Activated CD4-positive, alpha-beta T cell treated with anti-CD3 and anti-CD28 coated beads for 24 hours (primary cell): ENCODE measurements at places on chromosomes 16 and 17.

GRCh38 chr17:68782789-68783188 lies 172.4 kb downstream of the ABCA8 start:
- no peak for DNase-seq

- no peak for DNase-seq
These were observed 9.3 kb upstream of the CNP start for GRCh38 chr17:41957031-41957868.

- no peak for DNase-seq
These were observed 12.4 kb downstream of the SNTB2 start for GRCh38 chr16:69199382-69199781.

- no peak for DNase-seq
These were observed 32.9 kb upstream of the FBXO47 start for GRCh38 chr17:39000021-39000601.

GRCh38 chr17:50763716-50764475 lies 3.4 kb downstream of the ANKRD40CL start:
- DNase-seq, result no peak

- peak; percentile 43 for DNase-seq
These were observed 689 bp upstream of the TBC1D24 start for GRCh38 chr16:2473999-2474876.

- no peak for DNase-seq
These were observed 22.8 kb downstream of the GLG1 start for GRCh38 chr16:74583926-74584666.

DNA sequence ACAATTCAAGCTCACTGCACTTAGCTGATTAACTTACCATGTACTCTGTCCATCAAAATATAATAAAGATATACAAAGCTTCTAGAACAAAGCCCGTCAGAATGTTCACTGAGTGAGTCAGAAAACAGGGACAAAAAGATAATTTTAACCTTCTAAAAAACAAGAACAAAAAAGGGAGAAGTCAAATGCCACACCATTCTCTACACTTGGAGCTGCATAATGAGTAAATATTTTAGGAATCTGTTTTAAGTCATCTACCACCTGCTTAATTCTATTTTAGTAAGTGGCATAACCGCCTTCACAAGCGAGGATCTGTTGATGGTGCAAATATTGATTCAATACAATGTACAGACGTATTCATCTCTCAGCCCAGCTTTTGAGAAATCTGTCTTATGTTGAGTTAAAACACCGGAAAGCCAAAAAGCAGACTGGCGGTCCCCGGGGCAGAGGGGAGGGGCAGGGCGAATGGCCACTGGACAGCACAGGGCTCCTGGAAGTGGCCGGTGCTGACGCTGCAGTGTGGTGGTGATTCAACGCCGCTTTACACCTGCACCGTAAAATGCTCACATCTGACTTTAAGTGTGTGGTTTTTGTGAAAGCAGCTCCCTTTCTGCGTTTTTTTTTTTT lies 20.1 kb downstream of the RAB40B start:
- no peak for DNase-seq

GRCh38 chr16:23510164-23510914 lies at the start of gene GGA2:
Gene GGA2, minus strand, starts transcription at chr16:23510494. Its CDS starts 83 bp downstream, at chr16:23510411.
- DNase-seq, result peak; percentile 73

- DNase-seq, result no peak
These were observed 94.5 kb upstream of the WSCD1 start for GRCh38 chr17:5975661-5976060.

DNA sequence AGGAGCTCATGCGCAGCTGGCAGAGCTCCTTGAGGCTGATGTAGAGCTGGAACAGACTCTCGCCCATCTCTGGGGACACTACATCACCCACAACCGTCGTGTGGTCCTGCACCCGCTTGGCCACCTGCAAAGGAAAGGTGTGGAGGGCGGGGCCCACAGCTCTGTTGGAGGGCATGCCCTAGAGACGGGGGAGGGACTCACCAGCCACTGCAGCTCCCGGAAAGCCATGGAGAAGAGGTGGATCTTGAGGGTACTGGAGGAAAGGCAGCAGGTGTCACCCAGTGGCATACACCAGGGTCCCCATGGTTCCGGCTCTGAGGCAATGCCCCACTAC lies 8.6 kb downstream of the UNC13D start:
- DNase-seq, result no peak

DNA sequence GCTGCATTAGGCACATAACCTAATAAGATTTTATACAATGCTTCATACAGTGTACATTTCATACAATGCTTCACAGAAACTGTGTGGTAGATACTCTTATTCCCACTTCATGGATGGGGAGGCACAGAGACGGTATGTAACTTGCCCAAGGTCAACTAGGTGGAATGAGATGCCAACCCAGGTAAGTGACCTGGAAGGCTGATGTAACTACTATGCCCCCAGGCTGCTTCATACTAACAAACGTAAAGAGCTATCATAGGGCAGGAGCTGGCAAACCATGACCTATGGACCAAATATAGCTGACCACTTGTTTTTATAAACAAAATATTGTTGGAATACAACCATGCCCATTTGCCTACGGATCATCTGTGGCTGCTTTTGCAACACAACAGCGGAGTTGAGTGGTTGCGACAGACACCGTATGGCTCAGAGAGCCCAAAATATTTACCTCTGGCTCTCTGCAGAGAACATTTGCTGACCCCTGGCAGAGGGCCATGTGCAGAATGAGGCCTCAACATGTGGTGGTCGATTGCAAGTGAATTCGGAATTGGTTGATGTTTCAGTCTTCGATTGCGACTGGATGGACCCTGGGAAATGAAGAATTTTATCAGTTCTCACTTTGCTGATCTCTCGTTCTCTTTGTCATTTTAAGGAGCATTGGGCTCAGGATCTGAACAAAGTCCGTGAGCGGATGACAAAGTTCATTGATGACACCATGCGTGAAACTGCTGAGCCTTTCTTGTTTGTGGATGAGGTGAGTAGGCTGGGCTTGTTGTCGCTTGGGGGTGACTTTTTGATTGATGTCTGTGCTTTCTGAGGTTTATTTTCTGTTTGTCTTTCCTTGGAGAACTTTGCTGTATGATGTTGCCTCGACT lies 109.7 kb downstream of the PLCG2 start:
- no peak for DNase-seq

DNA sequence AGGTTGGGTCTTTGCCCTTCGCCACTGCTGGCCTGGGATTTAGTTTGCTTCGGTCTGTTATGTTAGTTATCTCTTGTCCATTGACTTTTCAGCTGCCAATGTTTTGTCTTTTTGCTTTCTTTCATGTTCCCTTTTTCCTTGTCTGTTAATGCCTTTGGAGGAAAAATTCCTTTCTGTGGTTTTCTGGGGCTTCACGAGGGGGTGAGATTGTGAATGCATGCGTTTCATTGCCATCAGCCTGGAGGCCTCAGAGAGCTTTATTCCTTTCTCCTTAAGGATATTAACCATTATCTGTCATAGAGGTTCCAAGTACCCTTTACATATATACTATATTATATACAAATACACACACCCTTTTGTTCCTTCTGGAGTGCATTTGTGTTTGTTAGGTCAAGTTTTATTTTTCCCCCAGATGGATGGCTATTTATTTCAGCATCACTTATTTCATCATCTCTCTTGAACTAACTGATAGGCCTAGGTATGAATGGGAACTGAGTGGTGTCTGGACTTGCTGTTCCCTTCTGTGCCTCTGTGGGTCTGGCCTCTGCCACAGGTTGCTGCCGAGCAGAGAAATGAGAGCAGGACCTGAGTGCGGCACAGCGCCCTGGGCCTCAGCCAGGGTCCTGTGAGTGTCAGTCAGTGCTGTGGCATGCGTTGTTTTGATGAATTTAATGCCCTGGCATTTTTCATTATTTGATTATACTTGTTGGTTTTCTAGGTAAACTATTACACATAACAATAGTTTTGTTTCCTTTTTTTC lies 193.4 kb downstream of the LGALS9B start:
- DNase-seq, result no peak

- DNase-seq, result no peak
These were observed 10.9 kb upstream of the ZFHX3 start for GRCh38 chr16:73058616-73059409.

GRCh38 chr17:72258711-72259110 lies 137.9 kb downstream of the SOX9 start:
- DNase-seq, result no peak

DNA sequence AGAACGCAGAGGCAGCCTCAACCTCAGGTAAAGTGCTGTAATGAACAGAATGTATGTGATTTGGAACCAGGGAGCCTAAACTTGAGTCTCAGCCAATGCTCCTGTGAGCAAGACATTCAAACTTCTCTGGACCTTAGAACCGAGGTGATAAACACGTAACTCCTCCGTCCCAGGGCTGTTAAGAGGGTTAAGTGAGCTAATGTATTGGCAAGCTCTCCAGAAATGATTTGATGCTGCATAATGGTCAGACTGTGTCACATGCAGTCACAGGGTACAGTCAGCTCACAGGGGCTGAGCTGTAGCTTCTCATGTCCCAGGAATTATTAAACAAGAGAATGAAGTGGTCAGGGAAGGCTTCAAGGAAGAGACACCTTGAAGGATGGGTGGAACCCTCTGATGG lies 10.0 kb upstream of the SLC4A1 start:
- DNase-seq, result no peak

GRCh38 chr16:49324703-49325102 lies 43.1 kb upstream of the CBLN1 start:
- DNase-seq, result no peak

GRCh38 chr16:60611844-60612243 lies 1424.4 kb downstream of the CDH8 start:
- no peak for DNase-seq

DNA sequence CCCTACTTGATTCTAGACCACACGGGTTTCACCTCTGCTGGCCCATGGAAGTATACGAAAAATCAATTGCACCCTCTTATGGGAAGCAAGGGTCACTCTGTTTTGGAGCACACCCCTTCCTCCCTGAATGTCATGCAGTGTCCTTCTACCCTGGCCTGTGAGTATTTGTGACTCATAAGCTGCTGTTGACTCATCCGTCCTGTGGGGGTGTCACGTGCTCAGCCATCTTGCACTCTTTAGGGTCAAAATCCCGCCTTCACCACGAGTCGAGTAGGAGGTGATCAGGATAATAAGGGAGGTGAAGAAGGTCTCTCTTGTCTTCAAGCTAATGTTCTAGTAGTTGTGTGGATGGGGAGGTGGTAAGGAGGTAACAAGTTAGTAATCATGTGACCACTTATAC lies 341.0 kb upstream of the EEF2KMT start:
- DNase-seq, result no peak

- DNase-seq, result no peak
These were observed 40.1 kb downstream of the PRMT7 start for GRCh38 chr16:68350813-68351350.

DNA sequence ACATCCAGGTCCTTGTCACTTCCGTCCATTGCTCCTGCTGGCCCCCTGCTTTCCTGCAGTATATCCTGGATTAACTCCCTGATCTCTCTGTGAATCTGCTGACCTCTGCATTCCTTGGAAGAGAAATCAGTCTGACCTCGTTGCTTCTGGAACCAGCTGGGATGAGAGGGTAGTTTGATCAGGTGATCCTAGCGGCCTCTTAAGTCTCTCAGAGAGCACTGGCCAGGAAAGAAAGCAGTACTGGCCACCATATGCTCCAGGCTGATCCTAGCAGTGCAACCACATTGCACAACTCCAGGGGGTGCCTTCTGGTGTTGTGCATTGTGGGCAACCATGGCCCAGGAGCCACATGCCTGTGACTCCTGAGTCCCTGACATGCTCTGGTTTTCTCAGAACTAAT lies 79.2 kb downstream of the ARHGAP23 start:
- DNase-seq, result no peak

DNA sequence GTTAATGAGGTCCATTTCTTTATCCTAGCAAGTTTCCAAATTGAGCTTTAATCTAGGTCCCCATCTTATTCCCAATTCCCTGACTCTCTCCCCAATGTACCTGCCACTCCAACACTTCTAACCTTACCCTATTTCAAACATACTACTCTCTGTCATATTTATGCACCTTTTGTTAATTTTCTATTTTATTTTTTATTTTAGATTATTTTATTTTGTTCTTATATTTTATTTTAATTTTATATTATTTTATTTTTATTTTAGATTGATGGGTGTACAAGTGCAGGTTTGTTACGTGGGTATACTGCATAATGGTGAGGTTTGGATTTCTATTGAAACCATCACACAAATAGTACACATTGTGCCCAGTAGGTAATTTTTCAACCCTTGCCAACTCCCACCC lies 333.9 kb upstream of the ERCC4 start:
- no peak for DNase-seq

GRCh38 chr16:67884684-67885083 lies at the start of gene NRN1L:
Gene NRN1L, plus strand, starts transcription at chr16:67884885. Its CDS starts 19 bp downstream, at chr16:67884904.
- no peak for DNase-seq

GRCh38 chr16:55437625-55438024 lies 41.4 kb upstream of the MMP2 start:
- no peak for DNase-seq

DNA sequence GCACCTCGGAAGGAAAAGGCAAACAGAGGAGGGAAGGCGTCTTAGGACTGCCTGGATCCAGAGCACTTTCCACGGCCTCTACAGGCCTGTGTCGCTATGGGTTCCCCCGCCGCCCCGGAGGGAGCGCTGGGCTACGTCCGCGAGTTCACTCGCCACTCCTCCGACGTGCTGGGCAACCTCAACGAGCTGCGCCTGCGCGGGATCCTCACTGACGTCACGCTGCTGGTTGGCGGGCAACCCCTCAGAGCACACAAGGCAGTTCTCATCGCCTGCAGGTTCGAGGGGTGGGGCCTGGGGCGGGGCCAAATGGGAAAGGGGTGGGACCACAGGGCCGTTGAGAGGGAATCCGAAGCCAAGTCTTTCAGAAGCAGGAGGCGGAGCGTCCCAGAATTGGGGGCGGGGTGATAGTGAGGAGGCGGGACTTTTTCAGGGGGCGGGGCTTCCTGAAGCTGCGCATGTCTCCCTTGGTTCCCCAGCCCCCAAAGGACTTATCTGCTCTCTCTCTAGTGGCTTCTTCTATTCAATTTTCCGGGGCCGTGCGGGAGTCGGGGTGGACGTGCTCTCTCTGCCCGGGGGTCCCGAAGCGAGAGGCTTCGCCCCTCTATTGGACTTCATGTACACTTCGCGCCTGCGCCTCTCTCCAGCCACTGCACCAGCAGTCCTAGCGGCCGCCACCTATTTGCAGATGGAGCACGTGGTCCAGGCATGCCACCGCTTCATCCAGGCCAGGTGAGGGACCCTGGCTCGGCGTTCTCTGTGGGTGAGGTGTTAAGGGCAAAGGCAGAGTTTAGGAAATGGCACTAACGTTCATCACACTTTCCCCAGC lies 939 bp downstream of the BCL6B start:
- peak; percentile 90 for DNase-seq

- no peak for DNase-seq
These were observed 15.0 kb downstream of the TSC2 start for GRCh38 chr16:2062801-2063200.
